Amniotic stem cell (primary cell): ENCODE measurements at places on chromosomes 1 and 21.

DNA sequence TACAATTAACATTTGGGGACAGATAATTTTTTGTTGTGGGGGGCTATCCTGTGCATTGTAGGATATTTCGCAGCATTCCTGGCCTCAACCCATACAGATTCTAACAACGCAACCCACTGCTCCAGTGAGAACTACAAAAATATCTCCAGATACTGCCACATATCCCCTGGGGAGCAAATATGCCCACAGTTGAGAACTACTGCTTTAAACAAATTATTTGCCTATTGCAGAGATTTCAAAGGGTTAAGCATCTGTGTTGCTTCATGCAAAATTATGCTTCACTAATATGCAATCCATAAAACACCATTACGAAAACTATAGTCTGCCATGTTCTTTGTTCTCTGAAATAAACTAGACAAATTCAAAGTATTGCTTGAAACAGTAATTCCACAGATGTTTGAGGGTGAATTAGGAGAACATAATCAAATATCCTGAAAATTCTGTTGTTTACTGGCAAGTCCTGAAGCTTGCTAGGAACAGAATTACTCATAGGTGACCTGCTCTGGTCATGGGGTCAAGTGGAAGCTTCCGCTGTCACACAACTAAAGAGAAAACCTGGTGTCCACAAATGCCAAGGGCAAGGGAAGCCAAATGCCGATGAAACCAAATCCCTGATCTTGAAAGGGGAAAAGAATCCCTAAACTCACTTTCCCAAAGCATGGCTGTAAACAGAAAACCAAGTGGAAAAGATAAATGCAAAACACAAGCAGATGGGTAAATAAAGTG is 149.4 kb downstream of the RERE start:
- no peak for DNase-seq

GRCh38 chr1:207251066-207251465 is 70.4 kb upstream of the CD55 start:
- DNase-seq, result no peak

DNA sequence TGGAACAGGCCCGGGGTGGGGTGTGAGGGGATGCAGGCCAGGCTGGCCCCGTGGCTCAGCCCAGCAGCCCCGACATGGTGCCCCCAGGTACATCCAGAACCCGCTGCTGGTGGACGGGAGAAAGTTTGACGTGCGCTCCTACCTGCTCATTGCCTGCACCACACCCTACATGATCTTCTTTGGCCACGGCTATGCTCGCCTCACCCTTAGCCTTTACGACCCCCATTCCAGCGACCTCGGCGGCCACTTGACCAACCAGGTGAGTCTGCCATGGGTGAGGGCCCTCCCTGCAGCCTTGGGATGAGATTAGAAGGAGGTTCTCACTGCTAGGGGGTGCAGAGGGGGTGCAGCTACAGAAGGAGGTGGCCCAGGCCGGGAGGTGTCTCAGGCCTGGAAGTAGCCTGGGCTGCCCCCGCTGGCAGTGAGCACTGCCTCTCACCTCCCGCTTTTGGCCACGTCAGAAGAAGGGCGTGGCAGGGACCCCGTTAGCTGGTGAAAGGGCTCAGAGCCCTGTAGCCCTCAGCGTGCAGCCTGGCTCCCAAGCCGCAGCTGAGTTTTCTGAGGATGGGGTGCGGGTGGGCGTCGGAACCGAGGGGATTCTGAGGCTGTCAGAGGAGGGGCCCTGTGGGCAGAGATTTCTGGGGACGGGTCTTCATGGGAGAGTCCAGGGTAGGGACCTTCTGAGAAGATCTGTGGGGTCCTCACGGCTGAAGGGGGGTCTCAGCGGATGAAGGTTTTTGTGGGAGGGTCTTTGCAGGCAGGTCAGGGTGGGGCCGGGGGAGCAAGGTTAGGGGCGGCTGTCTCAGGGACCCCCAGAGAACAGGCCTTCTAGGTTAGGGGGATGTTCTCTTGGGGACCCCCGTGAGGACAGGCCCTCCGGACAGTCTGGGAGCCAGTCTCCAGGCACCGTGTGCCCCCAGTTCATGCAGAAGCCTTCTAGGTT is 10.4 kb downstream of the TTLL10 start:
- no peak for DNase-seq

DNA sequence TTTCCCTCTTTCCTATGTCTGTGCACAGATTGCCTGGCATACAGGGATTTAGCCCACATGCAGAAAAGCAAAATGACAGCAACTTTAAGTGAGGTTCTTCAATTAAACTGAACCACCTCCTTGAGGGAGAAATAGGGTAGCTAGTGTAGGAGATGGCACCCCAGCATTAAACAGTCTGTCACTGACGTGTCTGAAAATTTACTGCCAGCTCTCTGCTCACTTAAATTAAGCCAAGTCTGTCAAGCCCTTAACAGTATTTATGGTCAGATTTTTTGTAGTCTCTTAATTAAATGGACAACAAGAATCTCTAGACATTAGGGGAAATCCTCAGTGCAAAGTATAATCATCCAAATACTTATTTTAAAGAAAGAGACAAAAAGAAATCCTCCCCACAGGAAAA is 696.5 kb upstream of the PTBP2 start:
- DNase-seq, result no peak

GRCh38 chr1:41740630-41741239 is 178.0 kb downstream of the HIVEP3 start:
- DNase-seq, result no peak

- no peak for DNase-seq
Measured at GRCh38 chr1:110875216-110875731, 2.3 kb downstream of the CD53 start.

DNA sequence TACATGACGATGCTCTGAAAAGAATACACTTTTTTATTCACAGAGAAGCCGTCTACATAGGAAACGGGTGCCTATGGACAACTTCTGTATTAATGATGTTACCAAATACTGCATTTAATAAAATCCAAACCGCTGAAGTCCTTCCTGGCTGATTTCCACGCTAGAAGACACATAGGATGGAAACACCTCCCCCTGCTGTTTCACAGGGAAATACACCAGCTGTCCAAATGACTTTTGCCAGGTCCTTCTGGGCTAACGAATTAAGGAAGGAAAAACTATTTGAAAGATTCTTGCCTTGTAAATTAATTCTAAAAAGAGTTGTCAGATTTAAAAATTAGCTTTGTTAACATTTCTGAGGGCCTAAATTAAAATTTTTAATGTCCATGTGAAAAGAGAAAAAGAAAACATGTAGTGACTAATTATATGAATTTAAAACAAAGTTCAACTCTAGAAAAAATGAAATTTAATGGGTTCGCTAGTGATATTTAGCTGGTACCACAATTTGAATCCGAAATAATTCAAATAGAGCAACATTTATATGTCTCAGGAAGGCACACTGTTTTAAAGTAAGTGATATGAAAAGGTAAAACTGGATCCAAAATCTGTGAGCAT is 146.0 kb downstream of the RERE start:
- no peak for DNase-seq

- no peak for DNase-seq
Measured at GRCh38 chr1:201096041-201096461, 16.2 kb downstream of the CACNA1S start.

DNA sequence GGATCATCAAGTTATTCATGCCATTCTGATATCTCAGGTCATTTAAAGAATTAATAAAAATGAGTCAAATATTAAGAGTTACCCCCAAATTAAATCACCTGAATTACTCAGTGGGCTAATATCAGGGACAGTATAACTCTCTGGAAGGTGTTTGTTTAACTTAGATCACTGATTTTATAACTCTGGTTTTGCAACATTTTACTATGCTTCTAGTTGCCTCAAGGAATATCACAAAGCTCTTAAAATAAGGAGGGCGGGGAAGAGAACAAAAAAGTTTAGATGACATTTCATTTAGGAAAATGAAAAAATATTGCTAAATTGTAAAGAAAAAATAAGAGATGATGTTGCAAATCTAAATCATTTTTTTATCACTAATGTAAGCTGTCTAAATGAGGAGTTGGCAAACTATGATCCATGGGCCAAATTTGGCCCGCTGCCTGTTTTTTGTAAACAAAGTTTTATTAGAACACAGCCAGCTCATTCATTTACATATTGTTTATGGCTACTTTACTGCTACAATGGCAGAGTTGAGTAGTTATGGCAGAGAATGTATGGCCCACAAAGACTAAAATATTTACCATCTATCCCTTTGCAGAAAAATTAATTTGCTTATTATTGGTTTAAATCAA is 31.9 kb upstream of the SLC19A2 start:
- DNase-seq, result no peak

GRCh38 chr1:23118957-23119792 is 49.5 kb downstream of the LUZP1 start:
- DNase-seq, result no peak

DNA sequence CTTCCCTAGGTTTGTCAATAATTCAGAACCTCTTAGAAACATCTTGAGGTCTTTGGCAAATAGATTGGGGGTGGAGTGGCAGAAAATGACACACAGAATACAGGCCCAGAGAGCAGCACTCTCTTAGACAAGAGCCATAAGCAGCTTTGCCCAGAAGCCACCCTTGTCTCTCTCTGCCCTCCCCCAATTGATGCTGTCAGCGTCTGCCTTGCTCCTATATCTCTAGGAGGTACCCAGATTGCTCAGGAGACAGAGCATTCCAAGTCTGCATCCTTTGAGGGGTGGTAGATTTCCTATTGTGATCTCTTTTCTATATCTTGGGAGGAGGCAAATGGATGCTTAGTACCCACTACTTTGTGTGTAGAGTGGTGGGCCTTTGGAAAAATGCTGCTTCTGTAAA is 1.8 kb downstream of the RGL1 start:
- no peak for DNase-seq

DNA sequence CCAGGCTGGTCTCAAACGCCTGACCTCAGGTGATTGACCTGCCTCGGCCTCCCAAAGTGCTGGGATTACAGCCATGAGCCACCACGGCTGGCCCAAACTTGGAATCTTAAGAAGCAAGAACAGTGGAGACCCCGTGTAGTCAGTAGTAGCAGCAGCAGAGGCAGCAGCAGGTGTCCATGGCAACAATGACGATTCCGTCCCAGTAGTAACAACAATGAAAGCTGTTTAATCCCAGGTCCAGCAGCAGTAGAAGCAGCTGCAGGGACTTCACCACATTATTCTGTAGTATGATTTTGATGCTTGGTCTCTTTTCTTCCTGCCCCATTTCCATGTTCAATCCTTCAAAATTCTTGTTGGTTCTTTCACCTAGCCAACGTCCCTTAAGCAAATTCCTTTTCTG is 69.6 kb upstream of the KCTD3 start:
- DNase-seq, result no peak

DNA sequence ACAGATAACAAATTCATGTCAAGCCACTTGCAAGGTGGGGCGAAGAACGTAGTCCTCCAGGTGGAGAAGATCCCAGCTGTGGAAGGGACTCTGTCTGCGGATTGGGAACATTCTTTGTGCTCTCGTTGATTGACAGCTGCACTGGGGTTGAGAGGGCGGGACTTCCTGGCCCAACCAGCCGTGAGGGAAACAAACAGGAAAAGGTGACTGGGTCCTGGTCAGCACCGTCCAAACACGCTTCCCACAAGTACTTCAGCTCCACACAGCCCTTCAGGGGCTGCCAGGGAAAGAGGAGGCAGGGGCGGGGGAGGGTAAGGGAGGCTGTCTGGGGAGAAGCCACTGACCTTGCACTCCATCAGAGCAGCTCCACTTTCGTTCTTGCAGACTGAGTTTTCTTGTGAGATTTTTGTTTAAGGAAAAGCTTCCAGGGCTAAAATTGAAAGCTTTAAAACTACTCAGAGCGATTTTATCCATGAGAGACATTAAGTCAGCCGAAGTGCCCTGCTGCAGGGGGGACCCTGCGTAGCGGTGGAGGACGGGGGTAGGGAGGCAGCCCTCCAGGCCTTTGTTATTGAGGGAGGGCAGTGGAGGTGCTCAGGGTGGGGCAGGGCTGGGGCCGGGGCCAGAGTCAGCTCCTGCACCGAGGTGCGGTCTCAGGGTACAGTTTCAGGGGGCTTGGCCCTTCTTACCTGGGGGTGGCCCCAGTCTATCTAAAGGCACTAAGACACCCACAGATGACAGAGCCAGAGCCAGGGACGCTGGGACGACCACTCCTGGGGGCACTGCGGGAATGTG is 21.6 kb upstream of the STUM start:
- DNase-seq, result no peak

DNA sequence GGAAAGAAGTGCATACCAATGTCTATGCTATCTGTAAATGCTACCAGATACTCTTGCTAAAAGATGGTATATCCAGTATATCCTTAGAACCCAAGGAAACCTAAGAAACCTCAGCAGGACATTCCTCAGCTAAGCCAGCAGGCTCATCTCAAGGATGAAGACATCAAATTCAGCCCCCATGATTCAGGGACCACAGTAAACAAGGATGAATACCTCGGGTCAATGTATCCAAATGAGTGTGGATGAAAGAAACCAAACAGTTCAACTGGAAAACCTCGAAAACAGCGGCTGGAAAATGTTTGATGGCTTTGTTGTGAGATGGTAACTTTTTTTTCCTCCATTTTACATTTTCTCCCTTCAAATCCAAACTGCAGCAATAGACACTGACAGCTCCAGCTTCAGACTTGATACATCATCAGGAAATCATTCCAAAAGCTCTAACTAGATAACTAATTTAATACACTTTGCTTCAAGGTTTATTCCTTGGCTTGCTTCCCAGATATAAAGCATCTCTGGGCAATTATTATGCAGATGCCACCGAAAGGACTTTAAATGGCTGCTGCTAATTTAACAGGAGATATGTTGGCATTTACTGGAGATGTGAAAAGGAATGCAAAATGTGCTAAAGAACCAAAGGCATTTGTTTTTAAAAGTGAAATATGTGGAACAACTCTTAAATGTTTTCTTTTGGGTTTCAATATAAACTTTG is 73.6 kb downstream of the SMYD2 start:
- no peak for DNase-seq

DNA sequence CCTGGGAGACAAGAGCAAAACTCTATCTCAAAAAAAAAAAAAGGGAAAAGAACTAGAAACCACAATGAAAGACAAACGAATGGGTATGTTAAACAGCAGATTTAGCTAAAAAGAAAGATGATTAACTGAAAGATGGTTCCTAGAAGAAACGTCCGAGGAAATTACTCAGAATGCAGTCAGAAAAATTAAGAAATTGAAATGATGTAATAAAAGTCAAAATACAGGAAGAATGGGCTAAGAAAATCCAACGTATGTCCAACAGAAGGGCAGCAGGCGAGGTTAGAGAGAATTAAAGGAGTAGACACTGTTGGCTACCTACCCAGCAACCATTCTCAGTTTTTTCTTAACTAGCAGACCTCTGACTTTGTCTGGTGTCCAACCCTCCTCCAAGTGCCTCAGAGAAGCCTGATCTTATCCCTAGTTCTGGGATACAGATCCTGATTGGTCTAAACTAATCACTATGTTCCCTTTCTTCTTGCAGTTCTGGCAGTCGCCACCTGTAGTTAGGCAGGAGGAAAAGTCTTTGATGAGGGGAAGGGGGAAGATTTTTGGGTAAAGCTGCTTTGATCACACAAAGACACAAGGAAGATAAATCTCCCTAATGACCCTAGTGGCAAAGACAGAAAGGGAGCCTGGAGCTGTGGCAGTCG is 25.7 kb downstream of the GPR161 start:
- no peak for DNase-seq

DNA sequence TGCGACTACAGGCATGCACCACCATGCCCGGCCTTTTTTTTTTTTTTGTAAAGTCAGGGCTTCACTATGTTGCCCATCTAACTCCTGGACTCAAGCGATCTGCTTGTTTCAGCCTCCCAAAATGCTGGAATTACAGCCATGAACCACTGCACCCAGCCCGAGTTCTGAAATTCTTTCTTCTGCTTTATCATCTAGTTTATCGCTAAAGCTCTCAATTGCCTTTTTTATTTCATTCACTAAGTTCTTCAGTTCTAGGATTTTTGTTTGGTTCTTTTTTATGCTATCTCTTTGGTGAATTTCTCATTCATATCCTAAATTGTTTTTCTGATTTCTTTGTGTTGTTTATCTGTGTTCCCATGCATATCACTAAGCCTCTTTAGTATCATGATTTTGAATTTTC is 27.0 kb downstream of the KIAA0319L start:
- no peak for DNase-seq
